ENCODE measurements at places on chromosomes 1 and 21.

- DNase-seq = no peak
Observed at GRCh38 chr1:225689882-225690459, 37.0 kb upstream of the ENAH start.

DNA sequence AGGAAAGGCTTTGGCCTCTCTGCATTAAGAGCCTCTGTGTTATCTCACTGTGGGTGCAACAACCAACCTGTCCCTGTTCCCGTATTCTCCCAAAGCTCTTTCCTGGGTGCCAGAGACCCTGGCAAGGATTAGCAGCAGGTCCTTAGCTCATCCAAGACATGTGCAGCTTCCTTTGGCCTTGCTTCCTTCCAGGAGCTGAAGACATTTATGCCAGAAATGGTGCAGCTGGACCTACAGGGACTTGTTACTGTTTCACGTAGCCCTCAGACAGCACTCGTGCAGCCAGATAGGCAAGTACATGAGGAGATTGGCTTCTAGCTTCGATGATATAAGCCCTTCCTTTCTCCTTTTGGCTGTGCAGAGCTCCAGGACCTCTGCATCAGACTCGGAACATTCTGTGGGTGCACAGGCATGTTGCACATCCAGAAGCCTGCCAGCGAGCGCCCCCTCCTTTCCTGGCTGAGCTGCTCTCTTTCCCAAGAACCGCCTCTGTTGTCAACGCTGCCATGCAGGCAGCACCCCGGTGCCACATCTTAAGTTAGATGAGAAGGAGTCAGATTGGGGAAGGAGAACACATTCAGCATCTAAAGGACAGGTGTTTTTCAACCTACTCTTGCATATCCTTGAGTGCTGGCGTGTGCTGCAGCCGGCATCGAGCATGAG is 284.5 kb upstream of the PLXNA2 start:
- no peak for DNase-seq

DNA sequence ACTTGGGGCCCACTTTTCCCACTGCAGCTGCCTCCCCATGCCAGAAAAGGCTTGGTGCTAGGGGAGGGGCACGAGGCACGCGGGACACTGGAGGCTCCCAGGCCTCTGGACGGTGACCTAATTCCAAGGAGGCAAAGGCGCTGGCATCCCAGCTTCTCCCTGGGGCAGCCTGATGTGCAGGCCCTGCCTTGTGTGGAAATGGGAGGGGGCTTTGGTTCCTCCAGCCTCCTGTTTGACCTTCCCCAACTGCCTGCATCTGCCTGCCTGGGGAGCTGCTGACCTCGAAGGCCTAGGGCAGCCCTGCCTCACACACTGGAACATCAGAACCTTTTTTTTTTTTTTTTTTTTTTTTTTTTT is 39.9 kb downstream of the KIAA1614 start:
- no peak for DNase-seq

GRCh38 chr21:33963848-33964555 is 48.4 kb upstream of the ATP5PO start:
- no peak for DNase-seq

GRCh38 chr1:49298304-49298703 is 521.6 kb upstream of the BEND5 start:
- no peak for DNase-seq

GRCh38 chr1:167808690-167809089 is 86.9 kb downstream of the MPZL1 start:
- no peak for DNase-seq

GRCh38 chr1:70431874-70432273 is 20.8 kb downstream of the CTH start:
- no peak for DNase-seq

DNA sequence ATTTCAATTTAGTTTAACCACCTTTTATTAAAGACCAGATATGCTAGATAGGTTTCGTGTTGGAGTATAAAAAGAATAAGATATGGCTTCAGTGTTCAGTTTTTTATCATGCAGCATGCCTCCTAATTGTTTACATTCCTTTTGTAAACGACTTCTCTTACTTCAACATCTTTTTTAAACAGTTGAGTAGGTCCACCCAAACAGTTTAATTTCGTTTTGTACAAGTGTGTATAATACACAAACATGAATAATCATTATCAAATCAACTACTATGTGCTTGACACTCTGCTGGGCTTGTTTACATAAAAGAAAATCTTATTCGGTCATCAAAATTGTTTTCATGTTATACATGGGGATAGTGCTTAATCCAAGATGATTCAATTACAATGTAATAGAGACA is 906.3 kb upstream of the ADGRL4 start:
- no peak for DNase-seq

GRCh38 chr1:109877317-109877771 is 33.3 kb upstream of the CSF1 start:
- DNase-seq = no peak

- no peak for DNase-seq
Observed at GRCh38 chr1:225961659-225962439, 20.8 kb upstream of the LEFTY2 start.

DNA sequence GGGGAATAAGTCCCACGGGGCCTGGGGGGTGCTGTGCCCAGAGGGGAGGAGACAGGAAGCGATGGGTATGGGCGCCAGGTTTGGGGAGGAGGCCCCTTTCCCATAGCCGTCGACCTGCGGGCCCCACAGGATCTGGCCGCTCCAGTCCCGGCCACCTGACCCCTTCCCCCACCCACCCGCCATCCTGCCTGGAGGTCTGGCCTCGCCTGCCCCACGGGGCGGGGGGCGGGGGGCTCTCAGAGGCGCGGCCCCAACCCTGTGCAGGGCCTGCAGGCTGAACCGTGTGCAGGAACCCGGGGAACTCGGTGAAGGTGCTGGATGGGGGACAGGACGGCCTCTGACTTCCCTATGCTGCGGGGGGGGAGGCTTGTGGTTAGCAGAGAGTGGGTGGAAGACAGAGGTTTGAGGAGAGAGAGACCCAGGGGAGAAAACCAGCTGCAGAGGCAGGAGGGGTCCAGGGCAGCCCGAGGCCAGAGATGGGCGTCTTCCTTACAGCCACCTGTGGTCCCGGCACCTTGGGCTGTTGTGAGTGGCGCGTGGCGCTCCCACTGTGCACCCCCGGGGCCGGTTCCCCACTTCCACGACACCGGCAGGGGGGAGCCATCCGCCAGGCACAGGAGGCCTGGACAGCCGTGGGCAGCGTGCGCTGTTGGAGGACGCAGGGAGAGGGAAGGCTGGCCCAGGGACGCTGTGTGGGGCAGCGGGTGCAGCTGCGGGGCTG is 2.5 kb upstream of the TNFRSF18 start:
- DNase-seq = no peak

DNA sequence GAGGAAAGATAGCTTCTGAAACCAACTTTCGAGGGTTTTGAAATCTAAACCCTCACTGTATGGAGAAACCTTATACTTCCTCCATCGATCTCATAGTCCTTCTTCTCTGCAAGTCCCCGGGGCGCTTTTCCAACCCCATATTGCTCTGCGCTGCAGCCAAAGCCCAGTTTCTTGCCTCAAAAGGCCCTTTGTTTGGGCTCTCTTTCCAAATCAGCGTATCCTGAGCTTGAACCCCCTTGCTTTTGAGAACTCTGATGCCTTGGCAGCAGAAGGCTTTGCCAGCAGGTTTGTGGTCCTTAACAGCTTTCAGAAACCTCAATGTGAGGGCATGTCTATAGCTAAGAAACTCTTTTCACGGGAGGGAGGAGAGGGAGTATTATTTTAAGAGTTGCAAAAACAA is 21.6 kb downstream of the PLPP3 start:
- no peak for DNase-seq

Measured in activated CD4-positive, alpha-beta T cell treated with anti-CD3 and anti-CD28 coated beads, Interleukin-2, amount 50 U/mL, for 1 hour (primary cell).